ENCODE measurements at places on chromosomes 11 and 22. TPM values are rescaled to one million over a fixed set of nuclear protein-coding genes. Genes with fewer than 3 reads are reported as not detected.
A peak's percentile ranks its signal among the peaks of the same experiment; 100 is the strongest.

The DEUP1 gene
- not detected for total RNA-seq

The VWCE gene
- total RNA-seq, result 3.9 TPM

The WBP2NL gene
- total RNA-seq, result 0.91 TPM

The TRIM51 gene
- total RNA-seq, result not detected

The SAC3D1 gene
- total RNA-seq, result 27.2 TPM

The RCOR2 gene
- 0.16 TPM for total RNA-seq

GRCh38 chr22:31099386-31099785 is 8.0 kb downstream of the SELENOM start:
- no peak for DNase-seq

GRCh38 chr11:75328426-75329277 is 22.8 kb downstream of the ARRB1 start:
- DNase-seq, result peak; percentile 88

DNA sequence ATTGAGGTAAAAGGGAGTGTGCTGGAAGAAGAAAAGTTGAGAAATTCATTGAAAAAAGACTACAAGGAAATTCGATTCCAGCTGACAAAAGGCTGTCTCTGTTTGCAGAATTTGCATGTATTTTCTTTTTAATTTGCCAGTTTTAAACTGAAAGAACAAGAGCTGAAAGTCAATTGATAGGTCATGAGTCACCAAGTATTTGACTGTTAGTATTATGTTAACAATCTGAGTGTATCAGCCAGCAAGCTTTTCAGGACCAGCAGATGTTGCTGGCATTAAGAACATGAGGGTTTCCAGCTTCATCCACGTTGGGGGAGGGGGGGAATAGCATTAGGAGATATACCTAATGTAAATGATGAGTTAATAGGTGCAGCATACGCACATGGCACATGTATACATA is 726.7 kb downstream of the METTL15 start:
- no peak for DNase-seq

DNA sequence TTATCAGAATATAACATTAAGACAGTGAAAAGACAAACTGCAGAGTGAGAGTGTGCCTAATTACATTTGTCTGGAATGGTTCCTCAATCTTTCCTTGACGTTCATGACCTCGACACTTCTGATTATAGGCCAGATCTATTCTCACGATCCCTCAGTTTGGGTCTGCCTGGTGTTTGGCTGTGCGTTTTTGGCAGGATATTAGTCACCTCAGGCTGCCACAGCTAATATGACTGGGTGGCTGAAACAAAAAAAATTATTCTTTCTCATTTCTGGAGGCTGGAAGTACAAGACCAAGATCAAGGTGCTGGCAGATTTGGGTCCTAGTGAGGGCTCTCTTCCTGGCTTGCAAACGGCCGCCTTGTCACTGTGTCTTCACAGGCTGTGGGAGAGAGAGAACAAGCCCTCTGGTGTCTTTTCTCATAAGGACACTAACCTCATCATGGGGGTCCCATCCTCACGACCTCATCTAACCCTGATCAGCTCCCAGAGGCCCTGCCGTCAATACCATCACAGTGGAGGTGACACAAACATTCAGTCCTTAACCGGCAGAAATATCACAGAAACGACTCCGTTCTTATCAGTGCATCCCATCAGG is 23.2 kb downstream of the IFITM10 start:
- peak; percentile 54 for DNase-seq

DNA sequence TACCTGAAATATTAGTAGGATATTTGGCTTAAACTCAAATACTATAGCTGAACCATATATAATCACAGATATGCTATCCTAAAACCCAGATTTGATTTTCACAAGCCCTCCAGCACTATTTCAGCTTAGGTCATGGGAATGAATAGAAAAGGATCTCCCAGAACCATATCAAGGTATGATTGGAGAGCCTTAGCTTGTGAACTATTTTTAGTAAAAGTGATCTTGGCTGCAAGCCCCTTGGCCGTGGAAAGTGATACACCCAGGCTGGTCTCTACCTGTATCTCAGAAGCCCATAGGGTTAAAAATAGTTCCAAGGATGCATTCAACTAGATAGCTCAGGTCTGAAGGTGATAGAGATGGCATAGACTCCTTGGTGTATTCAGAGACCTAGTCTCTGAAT is 9.7 kb downstream of the KIF18A start:
- DNase-seq, result no peak

DNA sequence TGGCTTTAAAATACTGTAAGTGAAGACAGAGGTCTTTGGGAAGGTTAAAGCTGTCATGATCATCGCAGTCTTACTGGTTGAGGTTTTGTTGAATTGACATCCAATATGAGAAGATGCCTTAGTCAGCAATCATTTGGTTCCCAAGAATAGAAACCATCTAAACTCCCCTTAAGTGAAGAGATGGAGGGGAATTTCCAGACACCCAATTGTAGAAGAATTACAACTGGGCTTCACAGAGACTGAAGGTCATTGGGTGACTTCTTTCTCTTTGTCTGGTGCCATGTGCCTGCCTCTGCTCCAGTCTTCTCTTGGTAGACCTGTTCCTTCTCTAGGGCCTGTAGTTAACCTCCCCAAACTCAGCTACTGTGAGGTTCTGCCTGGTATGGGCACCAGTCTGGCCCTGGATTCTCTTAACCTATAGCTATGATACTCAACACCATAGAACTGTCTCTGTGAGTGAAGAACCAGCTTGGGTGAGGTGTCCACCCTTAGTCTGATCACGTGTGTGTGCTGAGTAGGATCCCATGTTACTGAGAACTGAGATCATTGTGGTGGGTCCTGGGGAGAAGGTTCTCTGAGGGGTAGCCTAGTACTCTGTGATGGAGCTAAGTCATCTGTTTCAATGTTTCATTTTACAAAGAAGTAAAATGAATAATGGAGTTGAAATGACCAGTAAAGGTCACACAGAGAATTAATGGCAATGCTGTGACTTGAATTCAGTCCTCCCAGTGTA is 182.5 kb downstream of the CSNK2A3 start:
- DNase-seq, result no peak

DNA sequence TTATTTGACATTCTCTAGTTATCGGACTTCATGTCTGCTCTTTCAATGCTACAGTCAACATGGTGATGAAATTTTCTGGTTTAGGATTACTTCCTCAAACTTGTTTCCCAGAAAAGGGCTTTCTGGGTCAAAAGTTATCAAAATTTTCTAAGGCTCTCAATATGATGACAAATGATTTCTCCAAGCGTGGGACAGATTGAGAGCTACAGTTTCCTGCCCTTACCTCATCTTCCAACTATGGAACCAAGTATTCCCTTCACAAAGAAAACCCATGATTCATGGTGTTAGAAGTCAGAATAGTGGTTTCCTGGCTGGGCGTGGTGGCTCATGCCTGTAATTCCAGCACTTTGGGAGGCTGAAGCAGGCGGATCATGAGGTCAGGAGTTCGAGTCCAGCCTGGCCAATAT is 17.8 kb downstream of the MYO18B start:
- DNase-seq, result no peak

- peak; percentile 36 for DNase-seq
Observed at GRCh38 chr22:46934172-46934745, 171.8 kb downstream of the TBC1D22A start.

GRCh38 chr11:95547186-95547585 is 242.4 kb downstream of the FAM76B start:
- no peak for DNase-seq

DNA sequence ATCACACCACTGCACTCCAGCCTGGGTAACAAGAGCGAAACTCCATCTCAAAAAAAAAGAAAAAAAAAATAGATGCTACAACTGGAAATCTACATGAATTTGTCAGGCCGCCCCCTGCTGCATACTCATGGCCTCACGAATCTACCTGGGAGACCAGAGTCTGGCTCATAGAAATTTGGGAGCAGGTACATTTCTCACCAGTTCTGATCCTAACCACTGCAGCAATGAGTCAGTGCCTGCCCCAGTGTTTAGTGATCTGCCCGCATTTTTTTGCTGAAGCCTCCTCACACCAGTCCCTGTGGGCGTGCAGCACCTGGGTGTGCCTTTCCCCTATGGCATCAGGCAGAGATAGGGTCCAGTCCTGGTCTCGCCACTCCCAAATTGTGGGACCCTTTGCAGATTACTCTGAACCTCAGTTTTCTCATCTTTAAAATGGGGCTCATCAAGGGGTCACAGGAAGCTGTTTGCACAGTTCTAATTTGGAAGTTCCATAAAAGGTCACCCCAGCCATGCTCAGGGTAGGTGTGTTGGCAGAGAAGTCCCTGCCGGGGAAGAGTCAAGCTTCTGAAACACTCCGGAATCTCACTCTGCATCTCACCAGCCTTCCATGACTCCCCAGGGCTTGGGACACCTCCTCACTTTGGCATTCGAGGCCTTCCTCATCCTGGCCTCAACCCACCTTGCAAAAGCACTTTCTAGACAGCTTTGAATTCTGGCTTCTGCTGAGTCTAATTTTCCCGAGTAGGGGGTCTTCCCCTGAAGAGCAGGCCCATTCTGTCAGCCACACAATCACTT is 39.3 kb upstream of the LINC01488 start:
- no peak for DNase-seq

- peak; percentile 67 for DNase-seq
Observed at GRCh38 chr22:30305906-30306626, 16.8 kb upstream of the CASTOR1 start.

DNA sequence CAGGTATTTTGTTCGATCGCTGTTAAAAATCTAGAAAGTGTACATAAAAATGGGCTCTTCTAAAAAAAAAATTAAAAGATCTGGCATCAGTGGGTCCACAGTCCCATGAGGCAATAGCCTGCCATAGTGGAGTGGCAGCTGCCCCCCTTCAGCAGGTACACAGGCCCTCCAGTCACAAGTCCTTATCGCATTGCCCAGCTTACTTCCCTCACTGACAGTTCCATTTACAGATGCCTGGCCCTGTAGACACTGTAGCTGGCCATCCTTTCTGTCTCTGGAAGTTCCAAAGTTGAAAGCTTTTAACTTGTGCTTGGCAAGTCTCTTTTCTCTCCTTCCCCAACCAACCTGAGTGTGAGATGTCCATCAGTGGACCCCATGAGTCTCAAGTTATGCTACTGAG is 11.4 kb downstream of the ZNRF3 start:
- DNase-seq, result no peak

GRCh38 chr11:65637794-65638419 is at the start of gene SIPA1:
Gene SIPA1, plus strand, starts transcription at chr11:65638101. Its CDS starts 2,821 bp downstream, at chr11:65640922.
- DNase-seq, result peak; percentile 76

Measured in activated CD8-positive, alpha-beta memory T cell treated with anti-CD3 and anti-CD28 coated beads, Interleukin-2, amount 10 ng/mL, durations not matched to agents 7 days and 5 days (primary cell).